Right renal cortex interstitium (tissue), 3 donors: ENCODE measurements at places on chromosomes 3 and 15. TPM values are rescaled to one million over a fixed set of nuclear protein-coding genes. Genes with fewer than 3 reads are reported as not detected.

- DNase-seq, result no peak
These were observed 5.7 kb downstream of the NT5DC2 start for GRCh38 chr3:52527732-52528585.

DNA sequence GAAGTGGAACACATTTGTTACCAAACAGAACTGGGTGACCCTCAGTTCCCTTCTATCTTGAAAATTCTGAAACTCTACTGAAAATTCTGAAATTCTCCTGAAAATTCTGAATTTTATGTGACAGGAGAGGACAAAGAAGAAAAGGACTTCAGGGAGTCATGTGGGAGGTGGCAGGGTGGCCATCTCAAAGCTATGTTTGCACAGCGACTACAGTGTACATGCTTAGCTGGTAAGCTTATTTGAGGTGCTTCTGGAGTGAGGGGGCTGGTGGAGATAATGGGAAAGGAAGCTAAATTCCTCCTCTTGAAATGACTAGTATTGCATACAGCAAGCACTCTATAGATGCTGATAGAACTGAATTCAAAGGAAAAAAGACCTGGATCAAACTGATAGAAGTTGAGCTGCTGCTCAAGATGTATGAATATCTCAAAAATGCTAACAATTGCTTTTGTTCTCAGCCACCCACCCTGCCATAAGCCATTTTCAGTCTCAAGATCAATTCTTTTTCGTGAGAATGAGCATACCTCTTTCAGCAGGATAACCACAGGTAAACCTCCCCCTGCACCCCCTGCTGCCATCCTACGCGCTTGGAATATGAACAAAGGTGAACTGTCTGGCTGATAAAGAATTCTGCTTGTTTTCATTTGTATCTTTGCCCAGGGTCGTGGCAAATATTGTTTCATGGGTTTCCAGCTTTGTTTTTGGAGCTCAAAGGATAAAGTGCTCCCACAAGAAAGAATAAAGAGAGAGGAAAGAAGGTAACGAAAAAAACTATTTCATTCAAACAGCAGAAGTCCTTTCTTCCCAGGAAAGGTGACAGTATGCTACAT lies 16.6 kb upstream of the ARHGEF3 start:
- no peak for DNase-seq

DNA sequence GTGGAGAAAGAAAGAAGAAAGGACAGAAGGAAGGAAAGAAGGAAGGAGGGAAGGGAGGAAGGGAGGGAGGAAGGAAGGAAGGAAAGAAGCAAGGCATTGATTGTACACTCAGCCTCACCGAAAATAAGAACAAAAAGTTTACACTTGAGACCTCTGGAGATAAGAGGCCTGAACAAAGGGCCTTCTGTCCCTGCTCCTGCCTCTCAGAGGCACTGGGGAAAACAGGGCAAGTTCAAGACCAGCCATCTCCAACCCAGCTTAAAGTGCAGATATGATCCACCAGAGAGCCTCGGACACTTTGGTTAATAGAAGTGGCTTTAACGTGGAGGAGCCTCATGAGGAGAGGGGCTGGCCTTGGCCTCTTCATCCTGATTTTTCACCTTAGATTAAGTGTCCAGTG lies 582.9 kb upstream of the PPP2R3A start:
- no peak for DNase-seq

Gene MINAR1
- polyA plus RNA-seq, result 0.96 TPM

DNA sequence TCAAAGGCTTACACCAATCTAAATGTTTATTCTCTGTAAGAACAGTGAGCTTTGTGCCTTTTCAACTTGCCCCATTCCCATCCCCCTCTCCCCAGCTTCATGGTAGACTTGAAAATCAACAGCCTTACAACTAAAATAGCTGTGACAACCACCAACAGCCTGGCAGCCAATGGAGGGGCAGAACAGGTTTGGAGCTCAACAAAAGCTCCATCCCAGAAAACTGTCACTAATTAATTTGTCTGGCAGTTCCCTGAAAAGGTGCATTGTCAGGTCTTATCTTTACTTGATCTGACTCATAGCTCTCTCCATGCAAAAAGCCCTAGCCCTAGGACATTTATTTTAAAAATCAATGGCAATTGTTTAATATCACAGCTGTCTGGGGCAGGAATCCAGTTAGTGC lies 22.6 kb downstream of the MTHFS start:
- no peak for DNase-seq

DNA sequence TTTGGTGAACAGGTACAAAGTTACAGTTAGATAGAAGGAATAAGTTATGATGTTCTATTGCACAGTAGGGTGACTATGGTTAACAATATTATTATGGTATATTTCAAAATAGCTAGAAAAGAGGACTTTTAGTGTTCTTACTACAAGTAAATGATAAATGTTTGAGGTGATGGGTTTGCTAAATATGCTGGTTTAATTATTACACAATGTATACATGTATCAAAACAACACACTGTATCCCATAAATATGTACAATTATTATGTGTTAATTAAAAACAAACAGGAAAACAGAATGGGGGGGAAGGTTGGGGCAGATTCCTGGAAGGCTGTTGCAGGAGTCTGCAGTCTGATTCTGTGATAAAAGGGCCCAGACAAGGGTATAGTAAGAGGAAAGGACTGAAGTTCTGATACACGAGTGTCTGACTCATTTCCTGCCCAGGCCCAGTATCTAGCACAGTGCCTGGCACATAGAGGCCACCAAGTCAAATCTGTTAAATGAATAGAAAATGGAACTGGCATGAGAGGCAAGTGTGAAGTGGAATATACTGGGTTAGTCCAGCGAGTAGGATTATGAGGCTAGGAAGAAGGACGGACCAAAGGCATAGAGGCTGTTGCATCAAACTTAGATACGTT lies 7.2 kb upstream of the ENTPD3 start:
- no peak for DNase-seq

DNA sequence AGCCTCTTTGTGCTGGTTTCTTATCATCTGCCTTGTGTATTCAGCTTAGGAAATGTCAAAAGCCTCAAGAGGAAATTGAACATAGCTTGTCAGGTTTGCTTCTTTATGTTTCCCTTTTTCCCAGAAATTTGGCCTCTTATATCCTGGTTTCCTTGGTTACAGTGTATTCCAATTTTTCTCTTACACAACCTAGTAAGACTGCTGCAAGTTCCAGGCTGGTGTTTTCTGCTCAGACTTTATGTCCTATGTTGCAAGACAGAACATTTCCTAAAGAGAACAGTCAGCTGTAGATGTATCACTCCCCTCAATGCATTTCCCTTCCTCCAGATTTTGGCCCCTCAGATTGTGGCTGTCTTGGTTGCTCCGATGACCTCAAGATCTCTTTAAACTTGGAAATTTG lies 102.5 kb downstream of the SH3GL3 start:
- DNase-seq, result no peak

Gene DUOXA1
- 0.21 TPM for polyA plus RNA-seq
